ENCODE measurements at places on chromosomes 1 and 21.

GRCh38 chr1:24427545-24427862, 11.9 kb downstream of the NIPAL3 start:
- no peak for DNase-seq

DNA sequence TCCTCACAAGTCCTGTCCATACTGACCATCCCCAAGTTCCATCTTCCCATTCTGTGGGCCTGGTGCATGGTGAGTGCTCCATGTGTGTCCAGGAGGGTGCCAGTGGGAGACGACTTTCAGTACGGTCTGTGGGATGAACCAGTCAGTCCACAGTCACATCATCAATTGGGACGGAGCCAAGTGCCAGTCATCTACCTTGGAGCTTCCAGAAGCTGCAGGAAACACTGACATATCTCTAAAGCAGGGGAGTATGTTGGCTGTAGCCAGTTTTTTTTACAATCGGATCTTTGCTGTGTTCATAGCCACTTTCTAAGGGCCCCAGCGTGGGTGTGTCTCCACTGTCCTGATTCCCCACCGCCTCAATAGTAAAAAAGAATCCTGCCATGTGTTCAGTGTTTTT, 13.6 kb upstream of the TRIM17 start:
- DNase-seq = no peak

DNA sequence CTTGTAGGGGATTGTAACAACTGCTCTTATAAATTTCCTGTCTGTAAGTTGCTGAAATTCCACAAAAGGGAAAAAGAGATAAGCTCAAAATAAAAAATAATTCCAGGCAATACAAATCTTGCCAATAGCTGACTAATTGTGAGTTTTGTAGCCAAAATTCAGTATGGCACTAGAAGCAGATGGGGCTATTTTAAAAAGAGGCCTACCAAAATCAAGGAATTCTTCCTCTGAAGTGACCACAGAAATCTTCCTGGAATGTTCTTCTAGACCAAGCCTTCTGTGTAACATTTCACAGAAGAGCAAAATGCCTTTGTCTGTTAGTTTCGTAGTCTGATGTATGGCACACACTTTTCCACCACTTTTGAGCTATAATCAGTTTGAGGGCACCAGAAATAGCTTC, 127.6 kb downstream of the CYYR1 start:
- peak; percentile 31 for DNase-seq

GRCh38 chr1:243740255-243740999, 109.6 kb downstream of the AKT3 start:
- peak; percentile 67 for DNase-seq

DNA sequence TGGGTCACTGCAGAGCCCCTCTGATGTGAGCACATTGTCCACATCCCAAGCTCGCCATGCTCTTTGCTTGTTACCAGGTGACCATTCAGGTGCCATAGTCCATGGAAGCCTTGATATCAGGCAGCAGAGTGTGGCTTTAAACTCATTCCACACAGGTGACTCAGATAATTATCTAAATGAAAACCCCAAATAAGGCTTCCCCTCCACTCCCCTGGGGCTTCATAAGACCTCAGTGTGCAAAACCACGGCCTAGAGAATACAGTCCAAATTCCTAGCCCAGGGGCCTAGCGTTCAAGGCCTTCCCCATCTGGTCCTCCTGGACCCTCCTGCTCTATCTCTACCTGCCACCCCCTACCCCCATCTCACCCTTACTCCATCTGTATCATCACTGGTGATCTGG, 97.1 kb downstream of the ARHGEF10L start:
- DNase-seq = peak; percentile 18

- no peak for DNase-seq
Observed at GRCh38 chr1:53339736-53340635, 12.1 kb upstream of the LRP8 start.

- peak; percentile 80 for DNase-seq
Observed at GRCh38 chr1:70090875-70091274, 114.5 kb downstream of the LRRC40 start.

DNA sequence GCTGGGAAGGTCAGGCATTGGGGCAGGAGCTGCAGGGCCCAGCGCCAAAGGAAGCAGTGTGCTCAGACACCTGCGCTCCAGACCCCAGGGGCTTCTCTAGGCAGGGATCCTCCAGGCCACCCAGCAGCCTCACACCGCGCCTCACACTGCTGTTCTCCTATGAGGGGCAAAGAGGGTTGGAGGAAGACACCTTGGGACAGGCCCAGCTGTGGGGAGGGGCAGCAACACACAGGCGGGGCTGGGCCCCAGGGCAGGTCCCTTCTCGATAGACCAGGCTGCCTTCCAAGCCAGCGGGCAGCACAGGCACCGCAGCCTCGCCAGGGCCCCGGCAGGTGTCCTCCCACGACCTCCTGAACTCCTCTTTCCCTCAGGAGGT, 20.7 kb upstream of the PRSS38 start:
- no peak for DNase-seq

DNA sequence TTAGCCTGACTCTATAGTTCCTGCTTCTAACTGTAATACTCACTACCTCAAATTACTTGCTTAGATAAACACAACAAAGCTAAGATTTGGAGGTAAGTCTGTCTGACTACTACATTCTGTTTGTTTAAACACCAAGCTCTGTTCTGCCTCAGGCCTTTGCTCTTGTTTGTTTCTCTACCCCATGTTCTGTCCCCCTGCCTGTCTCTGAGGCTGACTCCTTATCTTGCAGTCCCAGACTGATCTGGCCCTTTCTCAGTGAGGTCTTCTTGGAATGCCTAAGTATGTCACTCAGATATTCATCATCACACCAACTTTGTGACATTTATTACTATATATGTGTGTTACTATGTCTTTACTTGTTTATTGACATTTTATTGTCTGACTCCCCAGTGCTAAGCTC, 425.5 kb downstream of the LMO4 start:
- no peak for DNase-seq

DNA sequence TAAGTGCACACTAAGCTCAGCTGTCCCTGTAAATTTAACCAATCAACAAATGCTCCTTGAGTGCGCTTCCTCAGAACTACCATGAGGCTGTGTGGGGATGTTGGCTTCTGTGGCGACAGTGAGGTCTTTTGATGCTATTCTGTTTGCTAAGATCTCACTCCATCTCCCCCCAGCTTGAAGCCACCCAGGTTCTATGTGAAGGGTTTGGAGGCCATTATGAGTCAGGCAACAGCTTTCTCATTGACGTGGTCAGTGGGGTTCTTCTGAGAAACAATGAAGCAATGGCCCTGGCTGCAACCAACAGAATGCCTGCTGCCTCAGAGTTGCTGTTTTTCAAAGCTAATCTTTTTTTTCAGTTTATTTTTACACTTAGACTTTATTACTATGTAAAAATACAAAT, 205.5 kb downstream of the PTBP2 start:
- peak; percentile 74 for DNase-seq

GRCh38 chr1:155133799-155134281, 1.8 kb upstream of the SLC50A1 start:
- DNase-seq = no peak

GRCh38 chr21:45142469-45143308, 68.3 kb downstream of the ADARB1 start:
- peak; percentile 90 for DNase-seq

- DNase-seq = no peak
Observed at GRCh38 chr1:60225486-60225885, 151.9 kb upstream of the C1orf87 start.

- DNase-seq = no peak
Observed at GRCh38 chr1:53281133-53281532, 42.8 kb upstream of the MAGOH start.

DNA sequence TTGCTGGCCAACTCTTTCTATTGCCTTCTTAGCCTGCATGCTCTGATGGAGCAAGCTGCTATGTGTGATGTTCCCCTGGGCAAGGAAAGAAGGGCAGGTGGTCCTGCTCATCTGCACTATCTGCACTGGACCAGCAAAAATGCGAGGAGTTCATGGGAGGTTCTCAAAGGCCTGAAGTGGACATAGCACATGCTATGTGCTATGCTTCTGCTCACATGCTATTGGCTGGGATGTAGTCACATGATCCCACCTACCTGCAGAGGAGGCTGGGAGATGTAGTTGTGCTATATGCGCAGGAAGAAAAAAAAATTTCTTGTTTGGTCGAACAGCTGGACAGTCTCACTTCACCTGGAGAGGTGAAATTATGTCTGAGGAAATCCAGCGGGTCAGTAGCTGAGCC, 587.7 kb downstream of the MATN1 start:
- DNase-seq = no peak

DNA sequence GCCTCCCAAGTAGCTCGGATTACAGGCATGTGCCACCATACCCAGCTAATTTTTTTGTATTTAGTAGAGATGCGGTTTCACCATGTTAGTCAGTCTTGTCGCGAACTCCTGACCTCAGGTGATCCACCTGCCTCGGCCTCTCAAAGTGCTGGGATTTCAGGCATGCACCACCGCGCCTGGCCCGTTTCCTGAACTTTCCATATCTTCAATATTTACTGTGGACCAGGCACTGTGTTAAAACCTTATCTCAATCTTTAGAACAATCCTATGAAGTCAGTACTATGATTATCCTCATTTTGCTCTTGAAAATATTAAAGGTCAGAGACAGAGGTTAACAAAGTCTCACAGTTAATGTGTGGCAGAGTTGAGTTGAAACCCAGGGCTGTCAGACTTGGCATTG, 1.6 kb upstream of the ADCY10 start:
- DNase-seq = no peak

DNA sequence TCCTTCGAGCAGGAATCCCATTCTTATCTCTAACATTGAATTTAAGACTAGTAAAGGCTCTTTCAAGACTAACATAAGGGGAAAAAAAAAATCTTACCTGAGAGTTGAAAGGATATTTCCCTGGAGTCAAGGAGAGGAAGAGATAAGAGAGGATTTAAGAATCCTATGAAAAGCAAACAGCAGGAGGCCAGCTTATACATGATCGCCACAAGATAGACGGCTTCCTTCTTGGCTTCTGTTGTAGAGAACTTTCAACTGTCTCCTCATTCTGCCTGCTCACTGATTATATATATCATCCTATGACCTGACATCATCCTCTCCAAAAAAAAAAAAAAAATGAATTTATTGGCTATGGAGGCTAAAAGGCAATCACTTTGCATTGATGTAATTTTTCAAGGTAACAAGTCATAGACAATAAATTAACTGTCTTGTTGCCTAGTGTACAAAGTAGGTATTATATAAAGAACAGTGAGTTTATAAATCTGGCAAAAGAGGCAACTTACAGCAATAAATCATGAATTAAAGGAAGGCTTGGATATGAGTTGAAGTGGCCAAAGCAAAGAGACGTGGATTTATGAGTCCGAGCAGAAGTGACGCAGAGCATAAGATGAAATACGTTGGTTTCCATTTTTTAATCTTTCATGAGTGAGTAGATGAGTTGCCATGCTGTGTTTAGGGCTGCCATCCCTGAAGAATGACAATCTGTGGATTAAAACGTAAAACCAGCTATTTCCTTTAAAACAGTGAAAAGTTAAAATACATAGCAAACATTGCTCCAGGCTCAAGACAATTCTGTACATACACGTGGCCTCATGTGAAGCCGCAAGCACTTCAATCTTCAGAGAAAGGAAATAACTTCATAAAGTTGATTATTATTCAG, at the start of gene UTS2:
Gene UTS2, minus strand, starts transcription at position 262 of the 880 bp plus-strand sequence. Its CDS starts 62 bp downstream, at position 200.
- DNase-seq = no peak

DNA sequence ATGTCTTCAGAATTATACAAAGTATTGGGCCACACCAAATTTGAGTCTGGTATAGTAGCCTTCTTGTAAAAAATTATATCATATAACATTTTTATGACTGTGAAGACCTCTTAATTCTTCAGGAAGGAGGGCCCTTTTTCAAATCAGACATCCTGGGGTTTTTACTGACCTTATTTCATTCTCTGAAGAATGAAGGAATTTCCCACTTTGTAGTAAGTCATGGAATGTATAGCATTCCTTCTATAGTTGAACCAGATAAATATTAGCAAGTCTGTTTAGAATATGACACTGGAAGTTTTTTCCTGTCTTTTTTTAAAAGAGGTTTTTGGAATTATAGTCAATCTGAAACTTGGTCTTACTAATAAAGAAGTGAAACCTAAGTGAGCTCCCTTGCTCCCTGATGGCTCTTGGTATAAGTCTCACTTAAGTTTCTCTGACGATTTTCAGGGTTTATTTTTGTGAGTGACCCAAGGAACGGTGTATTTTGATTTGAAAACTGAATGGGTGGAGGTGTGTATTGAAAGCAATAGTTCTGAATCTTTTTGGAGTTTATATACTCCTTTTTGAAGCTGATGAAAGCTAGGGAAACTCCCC, 23.7 kb downstream of the SNX27 start:
- DNase-seq = peak; percentile 33

GRCh38 chr1:38258085-38258627, 211.6 kb upstream of the POU3F1 start:
- no peak for DNase-seq

GRCh38 chr1:44820328-44821239, 12.3 kb downstream of the BTBD19 start:
- DNase-seq = no peak

DNA sequence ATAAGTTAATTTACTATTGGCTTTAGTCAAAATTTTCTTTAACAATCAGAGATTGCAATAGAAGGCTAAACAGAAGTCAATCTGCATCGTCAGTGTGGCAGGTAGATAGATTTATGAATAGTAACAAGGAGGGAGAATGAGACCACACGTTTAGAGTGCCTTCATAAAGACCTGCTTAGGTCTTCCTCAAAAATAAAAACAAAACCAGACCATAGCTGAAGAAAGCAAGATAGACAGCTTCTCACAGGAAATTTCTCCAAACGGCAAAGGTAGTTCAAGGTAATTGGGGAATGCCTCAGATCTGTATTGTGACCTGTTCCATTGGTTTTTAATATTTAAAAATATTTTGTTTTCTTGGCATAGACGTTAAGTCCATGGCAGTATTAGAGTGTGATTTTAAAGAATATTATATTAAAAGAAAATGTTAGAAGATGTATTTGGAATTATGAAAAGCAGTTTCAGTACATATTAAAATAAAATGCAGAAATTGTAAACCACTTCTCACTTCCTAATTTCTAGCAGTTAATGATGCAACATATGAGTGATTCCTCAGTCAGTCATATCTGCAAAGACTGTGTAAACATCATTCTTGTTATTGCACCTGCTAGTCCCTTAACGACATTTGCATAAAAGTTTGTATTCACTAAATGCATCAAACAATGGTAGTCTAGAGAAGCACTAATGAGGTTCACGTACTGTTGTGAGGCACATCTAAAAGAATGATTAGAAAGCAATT, 278.0 kb downstream of the HLX start:
- DNase-seq = no peak

GRCh38 chr1:119908661-119909060, 12.3 kb upstream of the ADAM30 start:
- no peak for DNase-seq

GRCh38 chr1:202133001-202133400, 10.3 kb downstream of the GPR37L1 start:
- DNase-seq = no peak

DNA sequence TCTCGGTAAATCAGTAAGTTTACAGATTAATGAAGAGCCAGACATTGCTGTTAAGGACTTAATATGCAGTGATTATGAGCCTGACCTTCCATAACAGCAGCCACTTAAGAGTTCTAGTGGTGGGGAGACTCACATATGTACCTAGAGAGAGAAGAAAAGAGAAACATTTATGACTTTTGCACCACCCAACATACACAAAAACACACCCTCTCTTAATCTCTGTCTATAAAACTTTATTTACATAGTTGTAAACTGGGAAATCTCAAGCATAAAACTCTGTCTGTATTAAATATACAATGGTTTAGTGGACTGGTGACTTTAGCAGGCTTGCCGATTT, 347.4 kb upstream of the ADGRL2 start:
- no peak for DNase-seq
